ENCODE measurements at places on chromosomes 4 and X. TPM values are rescaled to one million over a fixed set of nuclear protein-coding genes. Genes with fewer than 3 reads are reported as not detected.
A peak's percentile ranks its signal among the peaks of the same experiment; 100 is the strongest.

- DNase-seq = no peak
These were observed 67.0 kb downstream of the HTRA3 start for GRCh38 chr4:8336412-8337075.

DNA sequence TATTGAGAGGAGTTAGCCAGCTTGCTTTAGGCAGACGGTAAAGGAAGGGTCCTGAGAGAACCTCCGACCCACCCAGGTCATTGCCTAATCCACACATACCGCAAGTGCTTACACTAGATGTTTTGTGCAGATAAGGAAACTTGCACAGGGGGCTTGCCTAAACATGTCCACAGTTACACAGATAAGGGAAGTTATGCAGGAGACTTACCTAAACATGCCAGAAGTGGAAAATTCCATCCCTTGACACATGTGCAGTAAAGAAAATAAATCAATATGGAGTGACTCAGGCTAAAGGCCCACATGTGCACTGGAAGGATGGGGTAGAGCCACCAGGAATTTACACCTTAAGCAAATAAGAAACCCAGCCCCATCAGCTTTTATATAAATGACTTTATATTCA is 232.8 kb upstream of the HDX start:
- DNase-seq = no peak

DNA sequence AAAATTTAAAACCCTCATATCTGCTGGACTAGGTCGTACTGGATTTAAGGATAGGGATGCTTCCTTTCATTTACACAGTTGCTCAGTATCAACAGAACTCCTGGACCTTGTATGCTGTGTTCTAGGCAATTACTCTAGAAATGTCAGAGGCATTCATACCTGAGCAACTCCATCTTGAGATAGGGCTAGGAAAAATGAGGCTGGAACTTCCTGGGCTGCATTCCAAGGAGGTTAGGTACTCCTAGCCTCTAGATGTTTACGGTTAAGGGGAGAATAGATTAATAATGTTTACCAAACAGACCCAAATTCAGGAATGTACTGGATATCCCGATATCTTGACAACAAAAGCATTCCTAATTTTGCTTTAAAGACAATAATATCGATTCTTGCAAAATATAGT is 84.7 kb upstream of the NLGN4X start:
- DNase-seq = no peak

Gene GLRB
- total RNA-seq = 14.9 TPM

- DNase-seq = no peak
These were observed at the start of gene LRP2BP for GRCh38 chr4:185395238-185395955. TSS of gene LRP2BP (minus strand) at chr4:185395924. CDS start at chr4:185378186, 17,738 bp downstream.

DNA sequence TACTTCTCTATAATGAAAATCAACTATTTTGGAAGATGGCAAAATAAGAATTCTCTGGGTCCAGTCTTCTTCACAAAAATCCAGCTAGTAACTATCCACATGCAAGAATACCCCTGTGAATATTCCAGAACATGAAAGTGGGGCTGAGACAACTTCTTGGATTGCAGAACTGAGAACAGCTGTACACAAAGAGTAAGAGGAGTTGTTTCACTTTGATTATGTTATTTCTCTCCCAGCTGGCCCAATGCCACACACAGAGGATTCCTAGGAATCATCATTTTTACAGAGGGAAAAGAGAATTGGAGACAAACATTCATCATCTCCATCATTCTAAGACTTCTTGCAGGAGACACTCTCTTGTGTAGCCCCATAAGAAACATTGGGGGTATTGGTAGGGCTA is 782.2 kb upstream of the LCORL start:
- no peak for DNase-seq

- no peak for DNase-seq
These were observed 300.5 kb downstream of the FGF13 start for GRCh38 chrX:138411048-138411447.

DNA sequence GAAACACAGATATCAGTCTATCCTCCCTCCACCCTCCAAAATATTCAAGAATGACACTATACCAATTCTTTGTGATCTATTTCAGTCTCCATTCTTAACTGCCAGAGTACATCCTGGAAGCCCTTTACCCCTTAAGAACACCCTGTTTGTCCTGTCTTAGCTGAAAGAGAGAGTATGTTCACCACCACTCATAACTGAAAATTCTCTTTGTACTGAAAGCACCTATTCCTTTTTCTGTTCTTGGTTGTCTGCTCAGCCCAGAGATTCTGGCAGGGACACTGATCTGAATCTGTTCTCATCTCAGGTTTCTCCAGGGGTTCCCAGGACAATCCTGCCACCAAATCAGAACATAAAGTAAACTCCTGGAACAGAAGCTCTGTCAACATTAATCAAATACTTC is 25.4 kb upstream of the EREG start:
- no peak for DNase-seq

Gene BANK1
- 0.87 TPM for total RNA-seq

DNA sequence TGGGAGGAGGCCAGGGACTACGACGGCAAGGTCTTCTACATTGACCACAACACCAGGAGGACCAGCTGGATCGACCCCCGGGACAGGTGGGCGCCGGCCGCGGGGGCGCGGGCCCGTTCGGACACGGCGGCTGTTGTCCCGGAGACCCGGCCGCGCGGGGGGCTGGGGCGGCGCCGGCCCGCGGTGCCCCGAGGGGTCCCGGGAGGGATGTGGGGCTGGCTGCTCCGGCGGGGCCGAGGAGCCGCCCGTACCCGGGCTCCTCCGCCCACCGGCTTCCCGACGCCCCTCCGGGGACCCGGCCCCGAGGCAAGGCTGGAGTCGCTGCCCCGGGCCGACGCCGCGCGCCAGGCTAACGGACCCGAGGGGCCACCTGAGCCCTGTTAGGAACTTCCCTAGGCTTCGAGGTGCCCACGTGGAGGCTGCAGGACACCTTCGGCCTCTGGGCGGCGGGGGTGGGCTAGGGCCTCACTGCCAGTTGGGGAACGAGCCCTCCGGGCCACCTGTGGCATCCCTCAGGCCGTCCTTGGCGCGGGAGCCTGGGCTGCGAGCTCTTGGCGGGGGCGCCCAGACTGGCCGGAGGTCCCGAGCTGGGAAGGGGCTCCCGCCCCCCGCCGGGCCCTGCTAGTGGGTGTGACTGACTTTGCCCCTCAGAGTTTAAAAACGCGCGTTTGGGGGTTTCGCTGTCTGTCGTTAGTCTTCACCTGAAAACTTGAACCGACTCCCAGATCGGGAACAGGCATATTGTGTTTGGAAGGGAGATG is 660 bp downstream of the WWC2 start:
- peak; percentile 23 for DNase-seq

Gene DIPK2B
- not detected for total RNA-seq

Gene TLR3
- 9.1 TPM for total RNA-seq

- DNase-seq = no peak
These were observed 23.6 kb downstream of the SH3BP2 start for GRCh38 chr4:2816401-2816954.

- peak; percentile 58 for DNase-seq
These were observed 62.9 kb upstream of the FRAS1 start for GRCh38 chr4:77994194-77994721.

Gene ARHGAP6
- total RNA-seq = 5.3 TPM

DNA sequence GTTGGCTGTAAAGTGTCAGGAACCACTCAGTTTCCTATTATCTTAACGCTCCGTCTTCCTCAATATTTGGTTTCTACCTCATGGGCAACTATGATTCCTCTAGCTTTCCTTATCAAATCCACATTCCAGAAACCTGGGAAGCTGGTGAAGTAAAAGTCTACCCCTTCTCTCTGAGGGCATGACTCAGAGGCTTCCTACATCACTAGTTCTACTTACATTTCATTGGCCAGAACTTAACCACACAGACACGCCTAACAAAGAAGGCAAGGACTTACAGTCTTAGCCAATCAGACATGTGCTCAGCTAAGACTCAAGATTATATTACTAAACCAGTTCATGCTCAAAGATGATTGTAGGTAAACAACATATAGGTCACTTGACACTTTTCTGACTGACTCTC is 30.4 kb downstream of the COX7B2 start:
- DNase-seq = no peak

Gene CFP
- 0.99 TPM for total RNA-seq

- DNase-seq = no peak
These were observed 79.7 kb downstream of the CPE start for GRCh38 chr4:165458471-165458870.

DNA sequence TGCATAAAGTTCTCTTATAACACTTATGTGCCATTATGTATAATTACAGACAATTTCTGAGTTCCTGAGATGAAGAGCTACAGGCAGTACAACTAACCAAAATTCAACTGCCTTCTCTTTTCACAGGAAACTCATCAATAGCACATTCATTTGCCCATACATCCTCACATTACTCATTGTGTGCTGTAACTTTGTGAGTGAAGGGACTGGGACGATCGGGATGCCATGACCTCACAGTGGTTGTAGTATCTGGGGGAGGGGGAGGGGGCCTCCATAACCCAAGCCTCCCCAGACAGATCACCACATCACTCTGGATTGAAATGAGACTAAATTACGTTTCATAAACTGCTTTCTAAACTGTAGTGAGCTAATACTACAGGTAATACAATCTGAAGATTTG is 60.7 kb downstream of the ABCG2 start:
- DNase-seq = no peak

DNA sequence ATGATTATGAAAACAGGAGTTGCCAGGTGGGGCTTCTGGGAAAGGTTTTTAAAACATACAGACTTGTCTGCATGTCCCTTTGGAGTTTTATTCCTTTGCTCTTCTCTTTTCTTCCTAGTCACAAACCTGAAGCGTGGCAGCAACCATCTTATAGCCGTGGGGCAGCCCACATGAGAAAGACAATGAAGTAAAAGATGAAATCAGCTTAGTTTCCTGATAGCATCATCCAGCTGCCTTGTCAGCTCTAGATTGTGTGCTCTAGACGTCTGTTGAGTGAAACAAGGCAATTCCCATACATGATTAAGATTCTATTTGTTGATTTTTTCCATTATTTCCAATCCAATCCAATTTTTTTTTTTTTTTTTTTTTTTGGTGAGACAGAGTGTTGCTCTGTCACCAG is 68.9 kb downstream of the ELOVL6 start:
- no peak for DNase-seq

DNA sequence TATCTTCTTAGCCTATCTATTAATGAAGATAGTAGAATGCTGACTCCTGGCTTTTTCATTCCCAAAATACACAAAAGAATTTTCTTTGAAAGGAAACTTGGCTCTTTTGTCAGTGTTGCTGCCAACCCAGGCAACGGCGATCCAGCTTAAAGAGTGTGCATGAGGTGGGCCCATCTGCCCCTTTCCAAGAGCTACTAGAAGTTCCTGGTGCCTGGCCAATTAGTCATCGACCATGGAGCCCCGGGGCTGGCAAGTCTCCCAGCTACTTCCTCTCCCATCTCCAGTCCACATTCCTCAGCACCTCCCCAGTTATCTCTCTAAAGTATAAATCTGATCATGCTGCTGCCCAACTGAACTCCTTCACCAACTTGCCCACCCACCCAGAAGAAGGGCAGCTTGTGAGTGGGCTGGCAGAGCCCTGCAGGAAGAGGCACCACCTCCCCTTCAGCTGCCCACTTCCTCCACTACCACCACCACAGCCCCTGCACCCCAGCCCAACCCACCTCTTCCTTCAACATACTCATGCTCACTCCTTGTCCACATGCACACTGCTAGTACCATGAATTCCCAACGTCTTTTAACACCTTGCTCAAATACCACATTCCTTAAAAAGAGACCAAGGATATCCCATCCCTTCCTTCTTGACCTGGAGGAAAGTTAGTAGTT is 158.2 kb upstream of the MAP3K15 start:
- no peak for DNase-seq

GRCh38 chr4:29581457-29581856 is 1138.7 kb upstream of the PCDH7 start:
- no peak for DNase-seq

- DNase-seq = no peak
These were observed 290.2 kb downstream of the CAMK2D start for GRCh38 chr4:113471146-113471860.

GRCh38 chr4:65724973-65725372 is 54.7 kb upstream of the EPHA5 start:
- no peak for DNase-seq

Gene FGF16
- total RNA-seq = not detected

DNA sequence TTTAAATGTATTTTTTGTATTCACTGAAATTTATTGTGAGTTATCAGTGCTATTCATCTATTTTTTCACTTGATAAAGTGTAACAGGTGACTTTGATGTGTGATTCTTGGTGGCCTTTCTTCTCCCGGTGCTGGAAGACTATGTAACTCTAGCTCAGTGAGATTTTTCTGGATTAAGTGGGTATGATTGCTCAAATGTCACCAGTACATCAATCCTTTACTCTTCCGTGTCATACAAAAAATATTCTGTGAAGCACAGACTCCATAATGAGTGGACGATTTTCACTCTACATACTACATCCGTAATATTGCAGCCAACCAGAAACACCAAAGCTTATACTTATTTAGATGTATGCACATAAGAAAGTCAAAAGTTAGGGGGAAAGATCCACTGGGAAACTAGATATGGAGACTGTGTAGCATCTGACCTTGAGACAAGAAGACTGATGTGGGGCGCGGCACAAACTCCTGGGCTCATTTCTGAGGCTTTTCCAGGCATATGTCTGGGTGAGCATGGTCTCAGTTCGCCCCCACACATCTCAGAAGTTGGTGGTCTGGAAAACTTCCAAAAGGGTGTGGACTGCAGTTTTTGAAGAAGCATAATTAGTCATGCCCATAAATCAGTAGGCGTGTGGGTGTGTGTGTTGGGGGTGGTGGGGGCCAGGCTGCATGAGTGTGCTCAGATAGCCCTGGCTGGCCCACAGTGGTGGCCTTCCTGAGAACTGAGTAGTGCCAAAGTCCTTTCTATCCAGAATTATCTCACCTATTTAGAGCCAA is 53.9 kb upstream of the TENM3 start:
- no peak for DNase-seq
